ENCODE measurements at places on chromosomes 12 and 14. TPM values are rescaled to one million over a fixed set of nuclear protein-coding genes. Genes with fewer than 3 reads are reported as not detected.

Gene TBX3
- total RNA-seq: 13.1 TPM

GRCh38 chr12:52234223-52234810, 1.3 kb downstream of the KRT7 start:
- DNase-seq: no peak

Gene KRT82
- total RNA-seq: not detected

DNA sequence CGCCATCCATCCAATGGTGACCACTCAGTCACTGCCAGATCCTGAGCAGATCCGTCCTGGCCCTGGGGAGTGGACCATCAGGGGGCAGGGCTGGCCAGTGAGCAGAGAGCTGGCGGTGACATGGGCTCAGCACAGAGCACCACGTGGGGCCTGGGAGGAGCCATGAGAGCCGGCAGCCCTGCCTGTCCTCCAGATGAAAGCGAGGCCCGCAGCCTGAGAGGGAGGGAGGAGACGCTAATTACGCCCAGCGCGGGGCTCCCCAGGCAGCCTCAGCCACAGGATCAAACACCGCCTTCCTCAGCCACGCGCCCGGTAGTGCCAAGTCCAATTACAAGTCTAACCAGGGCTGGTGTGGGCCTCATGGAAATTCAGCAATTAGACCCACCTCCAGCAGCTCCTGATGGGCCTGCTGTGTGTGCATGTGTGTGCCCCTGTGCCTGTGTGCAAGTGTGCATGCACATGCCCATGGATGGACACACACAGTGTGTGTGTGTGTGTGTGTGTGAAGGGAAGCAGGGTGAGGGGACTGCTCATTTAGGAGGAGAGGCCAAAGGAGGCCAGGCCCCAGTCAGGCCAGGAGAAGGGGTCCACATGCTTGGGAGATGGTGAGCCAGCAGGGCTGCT, 68.0 kb downstream of the KIF26A start:
- no peak for DNase-seq

Gene SLC16A7
- 121 TPM for total RNA-seq

GRCh38 chr14:68476212-68477109, 316.4 kb downstream of the ZFP36L1 start:
- peak; percentile 66 for DNase-seq

GRCh38 chr12:56804169-56804568, 41.0 kb downstream of the HSD17B6 start:
- no peak for DNase-seq

Gene SLC41A2
- 1.3 TPM for total RNA-seq

Gene CREBL2
- 22.7 TPM for total RNA-seq

Gene TMEM121
- total RNA-seq: 4.4 TPM

Gene AKAP3
- 2.3 TPM for total RNA-seq

Gene TMEM179
- not detected for total RNA-seq

DNA sequence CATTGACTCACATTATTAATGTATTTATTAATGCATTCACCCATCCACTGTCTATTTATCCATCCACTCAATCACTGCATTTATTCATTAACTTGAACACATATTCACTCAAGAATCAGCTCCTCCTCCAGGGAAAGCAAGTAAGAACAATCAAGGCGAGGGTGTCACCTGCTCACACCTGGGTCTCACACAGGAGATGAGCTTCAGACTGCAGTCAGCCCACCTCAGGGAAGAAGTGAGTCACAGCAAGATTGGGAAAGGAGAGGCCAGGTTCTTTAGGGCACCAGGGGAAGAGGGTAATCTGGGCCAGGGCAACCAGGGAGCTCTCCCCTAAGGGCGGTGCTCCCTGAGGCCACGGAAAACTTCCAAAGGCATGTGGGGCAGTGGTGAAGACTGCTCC, 367.3 kb downstream of the BCL11B start:
- DNase-seq: no peak

DNA sequence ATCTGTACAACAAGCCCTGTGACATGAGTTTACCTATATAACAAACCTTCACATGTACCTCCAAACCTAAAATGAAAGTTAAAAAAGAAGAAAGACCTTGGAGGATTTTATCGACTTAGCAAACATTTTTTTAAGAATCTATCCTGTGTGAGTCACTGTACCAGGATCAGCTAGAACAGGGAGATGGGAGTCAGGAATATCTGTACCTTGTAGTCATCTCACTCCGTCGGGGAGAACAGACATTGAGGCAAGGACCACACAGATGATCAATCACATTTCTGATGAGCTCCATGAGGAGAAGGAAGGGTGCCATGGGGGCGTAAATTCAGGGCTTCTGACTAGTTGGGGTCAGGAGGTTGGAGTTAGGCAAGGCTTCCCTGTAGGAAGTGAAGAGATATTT, 310.6 kb downstream of the VRK1 start:
- DNase-seq: no peak

DNA sequence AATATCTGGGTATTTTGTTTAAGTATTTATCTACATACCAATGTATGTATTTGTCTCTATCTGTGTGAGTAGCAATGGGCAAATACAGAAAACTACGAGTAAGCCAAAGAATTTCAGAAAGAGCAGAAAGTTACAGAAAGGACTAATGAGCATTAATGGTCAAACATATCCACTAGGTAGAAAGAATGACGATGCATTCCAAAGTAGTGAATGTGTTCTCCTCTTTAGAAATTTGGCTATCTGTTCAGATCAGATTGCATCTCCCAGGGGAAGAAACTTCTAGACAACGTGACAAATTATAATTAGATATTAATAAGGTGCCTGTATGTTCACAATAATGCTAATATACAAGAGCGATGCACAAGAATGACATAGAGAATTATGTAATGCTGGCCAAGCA, 194.5 kb upstream of the GZMB start:
- no peak for DNase-seq

DNA sequence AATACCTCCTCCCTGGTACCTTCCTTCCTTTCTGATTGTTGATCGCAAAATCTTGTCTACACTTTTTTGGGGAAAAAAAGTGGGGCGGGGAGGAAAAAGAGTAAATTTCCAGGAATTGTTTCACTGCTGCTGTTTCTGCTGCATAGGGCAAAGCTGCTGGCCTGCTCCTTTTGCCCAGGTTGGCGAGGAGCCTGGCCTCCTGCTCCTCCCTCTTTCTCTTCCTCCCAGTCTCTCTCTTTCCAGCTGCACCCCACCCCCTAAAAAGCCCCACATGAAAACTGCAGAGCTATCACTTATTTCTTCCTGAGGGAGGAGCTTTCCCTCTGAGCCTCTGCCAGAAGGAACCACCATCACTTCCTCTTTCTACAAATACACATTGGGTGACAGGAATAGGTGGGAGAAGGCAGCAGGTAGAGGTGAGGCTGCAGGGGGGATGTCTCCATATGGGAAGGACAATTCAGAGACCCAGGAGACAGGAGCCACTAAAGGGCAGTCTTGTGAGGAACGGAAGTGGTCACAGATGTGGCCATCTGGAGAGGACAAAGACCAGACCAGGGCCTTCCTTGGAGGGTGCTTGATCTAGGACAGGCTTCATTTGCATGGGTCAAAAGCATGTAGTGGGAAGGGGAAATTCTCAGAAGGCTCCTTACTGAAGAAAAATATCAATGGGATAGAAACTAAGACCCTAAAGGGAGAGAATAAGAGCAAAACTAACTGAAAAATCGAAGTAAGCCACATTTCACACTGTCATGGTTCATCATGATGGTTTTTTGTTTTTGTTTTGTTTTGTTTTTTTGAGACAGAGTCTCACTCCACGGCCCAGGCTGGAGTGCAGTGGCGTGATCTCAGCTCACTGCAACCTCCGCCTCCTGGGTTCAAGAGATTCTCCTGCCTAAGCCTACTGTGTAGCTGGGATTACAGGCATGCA, 14.8 kb downstream of the ZBTB39 start:
- peak; percentile 73 for DNase-seq

DNA sequence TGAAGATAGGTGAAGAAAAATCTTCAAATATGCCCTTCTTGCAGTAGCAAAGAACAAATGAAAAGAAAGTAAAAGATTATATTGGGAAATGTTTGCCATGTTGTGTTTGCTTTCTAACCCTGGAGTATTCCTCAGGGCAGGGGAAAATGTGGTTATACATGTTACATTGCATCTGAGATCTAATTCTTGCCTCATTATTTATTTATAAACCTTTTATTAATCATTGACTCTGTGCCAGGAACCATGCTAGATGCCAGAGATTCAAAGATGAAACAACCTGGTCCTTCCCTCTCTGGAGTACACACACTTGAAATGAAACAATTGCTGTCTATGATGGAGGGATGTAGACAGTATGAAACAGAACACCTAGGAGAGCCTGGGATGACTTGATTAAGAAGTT, 128.1 kb upstream of the HMGA2 start:
- no peak for DNase-seq

DNA sequence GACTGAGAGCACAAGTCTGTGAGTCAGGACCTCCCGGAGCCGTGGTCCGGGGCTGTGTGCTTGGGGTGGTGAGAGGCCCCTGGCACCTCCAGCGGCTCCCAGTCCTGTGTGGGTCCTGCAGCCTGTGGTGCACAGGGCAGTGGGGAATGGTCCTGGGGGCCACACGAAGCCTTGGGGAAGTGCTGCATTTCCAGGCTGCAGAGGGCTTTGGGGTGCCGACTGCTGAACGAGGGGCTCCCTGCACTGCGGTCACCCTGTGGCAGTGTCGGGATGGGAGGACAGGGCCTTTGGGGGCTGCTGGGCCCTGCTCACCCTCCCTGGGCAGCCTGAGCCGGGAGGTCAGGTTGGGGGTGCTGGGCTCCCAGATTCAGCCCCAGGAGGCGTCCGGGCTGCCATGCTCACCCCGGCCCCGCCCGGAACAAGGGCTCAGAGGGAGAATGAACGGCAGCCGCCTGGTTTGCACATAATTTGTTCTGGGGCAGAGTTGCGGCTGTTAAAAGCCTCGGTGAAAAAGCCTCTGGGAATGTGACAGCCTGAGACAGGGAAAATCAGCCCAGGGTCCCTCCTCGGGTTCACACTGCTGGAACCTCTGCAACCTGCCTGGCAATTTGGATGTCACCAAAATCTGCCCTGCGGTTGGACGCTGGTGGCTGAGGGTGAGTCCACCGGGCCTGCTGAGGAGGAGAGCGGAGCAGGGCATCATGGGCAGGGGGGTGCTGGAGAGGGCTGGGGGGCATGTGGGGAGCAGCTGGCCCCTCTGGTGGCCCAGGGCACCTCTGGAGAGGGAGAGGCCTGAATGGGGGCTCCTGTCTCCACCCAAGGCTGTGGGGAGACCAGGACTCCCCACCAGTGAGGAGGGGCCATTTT, 109.2 kb downstream of the KIF26A start:
- DNase-seq: no peak

Gene NPFF
- not detected for total RNA-seq

DNA sequence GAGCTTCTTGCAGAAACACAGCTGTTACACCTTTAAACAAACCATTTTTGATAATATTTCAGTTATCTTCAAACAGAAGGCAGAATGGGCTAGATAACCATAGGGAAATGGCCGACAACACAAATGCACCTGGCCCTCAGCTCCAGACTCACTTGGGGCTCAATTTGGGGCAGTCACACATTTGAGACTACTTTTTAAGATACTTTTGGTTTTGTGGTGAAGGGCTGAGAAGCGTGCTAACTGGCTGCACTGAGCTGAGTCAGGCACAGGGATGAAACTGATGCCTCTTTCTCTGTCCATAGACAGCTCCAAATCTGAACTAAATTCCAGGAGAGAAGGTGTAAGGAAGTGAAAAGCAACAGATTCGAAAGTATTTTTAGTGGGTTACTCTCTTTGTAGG, 18.5 kb upstream of the GRIP1 start:
- DNase-seq: no peak

GRCh38 chr14:55277972-55278740, 6.9 kb downstream of the FBXO34 start:
- no peak for DNase-seq

- no peak for DNase-seq
Measured at GRCh38 chr14:24366413-24366720, 1.6 kb upstream of the NFATC4 start.

DNA sequence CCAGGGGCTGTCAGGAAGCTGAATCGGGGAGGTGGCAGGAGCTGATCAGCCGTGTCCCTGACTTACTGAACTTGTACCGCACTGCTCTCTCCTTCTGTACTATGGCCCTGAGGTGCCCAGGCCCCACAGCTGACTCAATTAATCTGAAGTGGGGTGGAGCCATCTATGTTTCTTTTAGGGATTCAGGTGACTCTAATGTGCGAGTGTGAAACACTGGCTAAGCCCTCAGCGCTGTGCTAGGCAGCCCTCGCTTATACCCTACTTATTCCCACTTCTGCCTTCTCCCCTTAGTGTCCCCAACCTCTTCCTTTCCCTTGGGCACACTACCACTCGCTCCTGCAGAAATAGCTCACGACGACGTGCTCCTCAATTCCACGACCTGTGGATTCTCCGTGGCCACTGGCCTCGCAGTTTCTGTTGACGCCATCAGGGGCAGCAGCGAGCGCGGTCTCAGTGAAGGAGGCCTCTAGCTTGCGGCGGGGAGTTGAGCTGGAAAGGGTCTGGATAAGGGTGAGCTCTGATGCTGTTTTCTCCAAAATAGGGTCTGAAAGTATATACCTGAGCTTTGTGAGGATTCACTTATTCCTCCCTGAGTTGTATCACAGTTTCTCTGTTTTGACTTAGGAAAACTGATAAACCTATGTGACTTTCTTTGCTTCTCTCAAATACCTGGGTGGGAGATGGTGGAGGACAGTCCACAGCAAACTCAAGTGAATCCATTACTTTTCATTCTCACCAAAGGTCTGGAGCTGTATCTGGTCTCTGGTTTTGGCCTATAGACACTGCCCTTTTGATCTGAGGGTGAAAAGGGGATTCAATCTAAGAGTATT, 167.6 kb downstream of the SLC41A2 start:
- no peak for DNase-seq

Gene GYS2
- not detected for total RNA-seq

- DNase-seq: no peak
Measured at GRCh38 chr12:102107970-102108369, 11.9 kb downstream of the NUP37 start.

Data from heart left ventricle (tissue), 16 donors.